ENCODE measurements at places on chromosomes 5 and 9.
A peak's percentile ranks its signal among the peaks of the same experiment; 100 is the strongest.

DNA sequence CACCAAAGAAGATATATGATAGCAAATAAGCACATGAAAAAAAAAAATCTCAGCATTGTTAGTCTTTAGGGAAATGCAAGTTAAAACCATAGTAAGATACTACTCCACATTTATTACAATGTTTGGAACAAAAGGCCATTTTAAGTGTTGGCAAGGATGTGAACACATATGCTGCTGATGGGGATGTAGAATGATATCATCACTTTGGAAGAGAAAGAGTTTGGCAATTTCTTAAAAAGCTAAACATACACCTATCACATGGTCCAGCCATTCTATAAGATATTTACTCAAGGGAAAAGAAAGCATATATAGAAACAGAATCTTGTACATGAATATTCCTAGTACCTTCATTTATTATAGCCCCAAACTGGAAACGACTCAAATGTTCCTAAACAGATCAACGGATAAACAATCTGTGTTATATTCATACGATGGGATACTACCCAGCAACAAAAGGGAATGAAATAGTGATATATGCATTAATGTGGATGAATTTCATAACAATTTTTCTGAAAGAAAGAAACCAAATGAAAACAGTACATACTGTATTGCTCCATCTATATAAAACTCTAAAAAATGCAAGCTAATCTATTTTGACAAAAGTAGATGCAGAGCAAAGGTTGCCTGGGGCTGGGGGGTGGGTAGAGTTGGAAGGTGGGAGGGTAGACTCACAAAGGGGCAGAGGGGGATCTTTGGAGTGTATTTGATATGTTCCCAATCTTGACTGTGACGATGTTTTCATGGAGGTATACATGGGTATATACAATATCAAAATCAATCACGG, 45.7 kb upstream of the SMAD5 start:
- no peak for DNase-seq

GRCh38 chr5:3361811-3362605, 233.6 kb upstream of the IRX1 start:
- DNase-seq: no peak

DNA sequence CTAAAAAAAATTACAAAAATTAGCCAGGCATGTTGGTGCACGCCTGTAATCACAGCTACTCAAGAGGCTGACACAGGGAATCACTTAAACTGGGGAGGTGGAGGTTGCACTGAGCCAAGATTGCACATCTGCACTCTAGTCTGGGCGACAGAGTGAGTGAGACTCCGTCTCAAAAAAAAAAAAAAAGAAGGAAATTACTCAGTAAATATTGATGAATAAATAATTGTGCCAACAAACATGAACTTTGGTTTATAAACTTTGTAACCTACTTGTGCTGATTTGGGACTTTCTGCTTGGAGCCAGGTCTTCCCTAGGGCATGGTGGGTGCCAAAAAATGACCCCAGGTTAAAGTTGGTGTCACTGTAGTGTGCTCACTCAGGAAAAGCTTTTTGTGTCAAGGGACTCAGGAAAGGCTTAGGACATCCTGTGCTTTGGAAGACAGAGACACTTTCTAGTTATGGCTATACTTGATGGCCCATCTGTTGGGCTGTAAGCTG, 19.0 kb downstream of the ABLIM3 start:
- DNase-seq: no peak

- DNase-seq: no peak
These were observed 7.9 kb downstream of the DAP start for GRCh38 chr5:10753178-10753577.

- DNase-seq: peak; percentile 4
These were observed 926 bp downstream of the DNAJC25 start for GRCh38 chr9:111632060-111632459.

GRCh38 chr5:37696190-37697021, 143.4 kb downstream of the GDNF start:
- no peak for DNase-seq

DNA sequence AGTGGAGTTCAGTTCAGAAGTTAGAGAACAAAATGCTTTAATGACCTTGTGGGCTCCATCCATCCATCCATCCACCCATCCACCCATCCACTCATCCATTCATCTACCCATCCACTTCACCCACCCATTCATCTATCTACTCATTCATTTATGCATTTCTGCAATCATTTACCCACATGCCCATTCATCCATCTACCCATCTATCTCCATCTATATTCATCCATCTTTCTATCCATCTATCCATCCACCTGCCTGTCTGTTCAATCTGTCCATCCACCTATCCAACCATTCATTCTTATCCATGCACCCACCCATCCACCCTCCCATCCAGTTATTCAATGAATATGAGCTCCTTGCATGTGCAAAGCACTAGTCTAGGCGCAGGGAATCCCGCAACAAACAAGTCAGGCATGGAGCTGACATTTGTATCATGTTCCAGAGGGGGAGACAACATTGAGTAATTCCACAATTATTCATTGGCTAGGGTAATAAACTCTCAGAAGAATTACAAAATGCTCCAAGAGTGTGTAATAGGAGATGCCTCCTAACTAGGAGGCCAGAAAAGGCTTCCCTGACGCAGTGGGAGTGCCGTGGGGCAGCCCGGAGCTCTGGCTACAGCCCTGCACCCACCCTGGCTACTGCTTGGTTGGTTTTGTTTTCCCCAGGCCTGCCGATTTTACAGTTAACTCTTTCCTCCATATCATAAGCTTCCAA, 211.2 kb downstream of the NXNL2 start:
- DNase-seq: no peak

DNA sequence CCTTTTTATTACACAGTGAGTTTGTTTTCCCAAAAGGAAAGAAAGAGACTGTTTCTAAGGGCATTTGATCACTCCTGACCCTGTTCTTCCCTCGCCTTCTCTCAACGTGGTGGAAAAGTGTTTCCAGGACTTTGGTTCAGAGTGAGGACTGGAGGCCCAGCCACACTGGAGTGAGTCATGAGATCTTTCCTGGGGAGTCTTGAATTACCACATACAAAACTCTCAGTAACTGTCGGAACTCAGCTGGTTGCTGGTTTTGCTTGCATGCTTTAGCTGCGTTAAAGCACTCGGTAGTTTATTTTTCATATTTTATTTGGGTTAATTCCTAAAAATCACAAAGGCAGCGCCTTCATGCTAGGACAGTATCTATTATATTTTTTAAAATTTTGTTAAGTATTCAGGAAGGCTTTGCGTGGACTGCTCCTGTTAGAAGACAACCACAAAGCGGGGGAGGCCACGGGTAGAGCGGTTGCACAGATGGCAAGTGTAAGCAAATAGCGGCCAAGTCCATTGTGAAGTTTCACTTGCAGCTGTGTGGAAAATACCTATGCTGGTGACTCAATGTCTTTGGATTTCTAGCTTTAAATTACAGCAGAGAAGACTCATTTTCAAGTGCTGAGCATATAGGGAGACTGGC, 77.7 kb downstream of the ARSB start:
- no peak for DNase-seq

GRCh38 chr9:35726931-35727330, 5.1 kb downstream of the TLN1 start:
- DNase-seq: peak; percentile 39

- no peak for DNase-seq
These were observed 475.1 kb downstream of the TMEM232 start for GRCh38 chr5:110251366-110251765.

- DNase-seq: peak; percentile 58
These were observed 5.3 kb upstream of the TRIM41 start for GRCh38 chr5:181217803-181218062.

- no peak for DNase-seq
These were observed 10.1 kb upstream of the IL6ST start for GRCh38 chr5:56004874-56005273.

DNA sequence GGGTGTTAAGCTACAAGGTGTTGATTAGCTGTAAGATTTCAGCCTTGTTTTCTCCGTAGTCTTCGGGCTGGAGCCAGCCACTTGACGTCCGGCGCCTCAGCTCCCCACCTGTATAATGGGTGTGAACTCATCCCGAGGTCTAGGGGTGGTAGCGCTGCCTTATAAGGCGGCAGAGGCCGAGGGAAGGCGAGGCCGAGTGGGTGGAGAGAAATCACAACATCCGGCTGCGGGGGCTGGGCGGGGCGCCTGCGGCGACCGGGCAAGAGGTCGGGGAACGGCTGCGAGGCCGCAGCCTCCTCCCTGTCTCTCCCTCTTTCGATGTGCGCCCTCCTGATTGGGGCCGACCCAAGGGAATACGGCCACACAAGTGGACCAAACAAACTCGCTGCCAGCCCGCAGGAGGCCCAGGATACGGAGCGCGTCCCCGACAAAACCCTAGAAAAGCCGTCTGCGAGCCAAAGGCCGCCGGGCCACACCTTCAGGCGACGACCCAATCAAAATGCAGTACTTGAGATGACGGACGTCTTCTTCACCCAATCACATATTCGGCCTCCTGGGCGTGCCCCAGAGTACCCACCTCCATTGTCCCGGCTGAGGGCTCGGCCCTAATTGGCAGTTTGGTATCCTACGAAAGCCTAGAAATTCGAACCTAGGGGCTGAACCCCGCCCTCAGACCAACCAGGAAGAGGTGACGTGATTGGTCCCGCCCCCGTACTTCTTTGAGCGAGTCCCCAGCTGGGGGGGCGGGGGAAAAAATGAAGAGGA, 493 bp upstream of the GRK6 start:
- peak; percentile 100 for DNase-seq
